ENCODE measurements at places on chromosomes 2 and 18. TPM values are rescaled to one million over a fixed set of nuclear protein-coding genes. Genes with fewer than 3 reads are reported as not detected.

DNA sequence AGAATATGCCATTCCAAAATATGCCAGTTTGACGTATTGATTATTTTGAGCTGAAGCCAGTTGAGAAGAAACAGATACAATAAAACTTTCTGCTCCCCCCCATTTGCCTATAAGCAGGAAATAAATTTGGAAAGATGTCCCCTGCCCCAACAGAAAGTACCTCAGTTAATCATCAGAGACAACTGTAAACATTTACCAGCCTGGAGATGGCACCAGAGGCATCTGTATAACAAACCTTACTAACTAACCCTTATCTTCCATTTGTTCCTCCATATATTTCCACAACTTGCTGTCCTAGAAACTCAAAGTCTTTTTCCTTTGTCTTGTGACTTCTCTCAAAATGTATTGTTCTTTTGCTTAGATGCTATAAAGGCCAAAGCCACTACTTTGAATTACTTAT is 93.8 kb downstream of the AKAIN1 start:
- no peak for DNase-seq

GRCh38 chr2:160417745-160418397 is 75.7 kb downstream of the RBMS1 start:
- peak; percentile 73 for DNase-seq

- no peak for DNase-seq
These were observed 250.3 kb downstream of the ANAPC1 start for GRCh38 chr2:111633643-111634042.

GRCh38 chr18:74278058-74278457 is 13.7 kb downstream of the CYB5A start:
- no peak for DNase-seq

DNA sequence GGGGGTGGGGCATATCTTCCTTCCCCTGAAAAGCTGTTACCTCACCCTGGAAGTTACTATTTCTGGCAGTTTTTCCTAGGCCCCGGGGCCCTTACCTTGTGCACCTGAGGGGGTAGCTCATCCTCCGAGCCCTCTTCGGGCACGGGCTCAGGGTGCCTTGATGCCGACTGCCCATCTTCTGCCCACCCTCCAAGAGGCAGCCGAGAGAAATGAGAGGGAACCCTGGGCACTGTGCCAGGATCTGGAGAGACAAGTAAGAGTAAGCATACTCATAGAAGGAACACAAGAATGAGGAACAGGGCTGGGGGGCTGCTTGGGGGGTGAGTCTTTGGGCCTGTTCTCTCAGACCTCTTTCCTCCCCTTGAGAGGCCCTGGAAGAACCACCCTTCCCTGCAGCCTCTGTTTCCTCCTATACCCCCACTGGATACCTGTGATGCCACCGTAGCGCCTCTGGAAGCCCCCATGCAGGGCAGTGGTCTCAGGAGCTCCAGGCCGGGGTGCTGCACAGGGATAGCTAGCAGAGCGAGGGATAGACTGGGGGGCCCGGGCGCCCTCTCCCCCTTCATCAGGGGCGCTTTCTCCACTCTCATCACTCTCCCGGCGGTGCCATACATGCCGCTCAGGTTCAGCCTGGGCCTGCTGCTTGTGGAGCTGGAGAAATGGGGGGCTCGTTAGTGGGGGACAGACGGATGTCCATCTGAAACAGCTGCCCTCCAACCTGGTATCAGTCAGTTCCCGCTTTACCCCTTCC is 2.1 kb upstream of the ABCB6 start:
- DNase-seq: no peak

- DNase-seq: no peak
These were observed 65.1 kb upstream of the TRIB2 start for GRCh38 chr2:12651641-12652040.

- DNase-seq: peak; percentile 50
These were observed 124.5 kb downstream of the DCDC2C start for GRCh38 chr2:3827673-3828575.

- no peak for DNase-seq
These were observed 835.0 kb upstream of the FANCL start for GRCh38 chr2:59076079-59076619.

- DNase-seq: peak; percentile 64
These were observed 56.8 kb downstream of the BIN1 start for GRCh38 chr2:127049927-127050802.

GRCh38 chr2:207035875-207036274 is 96.6 kb downstream of the CPO start:
- DNase-seq: no peak

The HRH4 gene
- total RNA-seq: 0.19 TPM

The IL1RN gene
- not detected for total RNA-seq

The RAMP1 gene
- total RNA-seq: not detected

The DBI gene
- total RNA-seq: 121 TPM

The CRACDL gene
- 3.3 TPM for total RNA-seq

Measured in dermis blood vessel endothelial cell (primary cell).